ENCODE measurements at places on chromosomes 4 and X. TPM values are rescaled to one million over a fixed set of nuclear protein-coding genes. Genes with fewer than 3 reads are reported as not detected.

DNA sequence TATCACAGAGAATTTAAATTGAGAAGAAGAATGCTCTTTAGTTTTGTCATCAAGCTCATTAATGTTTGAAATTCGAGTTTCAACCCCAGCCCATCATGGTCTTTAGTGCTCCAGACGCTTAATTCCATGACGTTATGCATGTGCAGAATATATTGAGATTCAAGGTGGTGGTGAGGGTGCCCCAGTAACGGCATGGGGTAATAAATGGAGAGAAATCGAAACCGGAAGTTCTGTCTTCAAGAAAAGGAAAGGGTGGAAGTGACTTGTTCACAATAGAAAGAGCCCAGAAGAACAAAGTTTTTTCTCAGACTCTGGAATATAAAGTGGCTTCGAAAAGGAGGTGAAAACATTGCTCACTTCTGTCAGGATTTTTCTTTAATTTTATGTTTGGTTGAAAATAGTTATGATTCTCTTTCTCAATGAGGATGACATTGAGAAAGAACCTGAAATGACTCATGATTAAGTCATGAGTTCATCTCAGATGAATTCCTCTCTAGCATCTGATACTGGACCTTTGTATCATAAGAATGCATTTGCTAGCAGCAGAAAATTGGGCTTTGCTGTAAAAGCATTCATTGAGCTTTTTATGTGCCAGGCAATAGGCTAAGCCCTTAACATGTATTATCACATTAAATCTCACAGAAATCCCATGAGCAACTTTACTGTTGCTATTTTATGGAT is 779 bp upstream of the DDX60L start:
- DNase-seq: no peak

DNA sequence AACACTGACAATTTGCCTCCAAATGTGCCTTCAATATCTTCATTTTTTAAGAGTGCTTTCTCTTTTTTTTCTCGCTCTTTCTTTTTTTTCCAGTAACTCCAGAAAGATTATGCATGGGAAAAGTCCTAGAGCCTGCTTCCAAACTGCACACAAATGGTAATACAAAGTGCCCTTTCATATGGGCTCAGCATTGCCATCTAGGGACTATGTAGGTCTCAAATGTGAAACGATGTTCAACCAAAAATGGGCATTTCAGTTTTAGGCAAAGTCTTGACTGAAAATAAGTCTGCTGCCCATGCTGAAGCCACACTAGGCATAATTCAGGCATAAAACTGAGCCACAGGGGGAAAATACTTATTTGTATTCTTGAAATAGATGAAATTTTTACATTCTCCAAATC is 65.6 kb downstream of the SYNPO2 start:
- no peak for DNase-seq

GRCh38 chrX:106707771-106708454 is 18.6 kb upstream of the RNF128 start:
- DNase-seq: no peak

- DNase-seq: no peak
These were observed 6.7 kb downstream of the FLNA start for GRCh38 chrX:154367474-154368308.

GRCh38 chr4:13876131-13876530 is 248.6 kb upstream of the BOD1L1 start:
- DNase-seq: no peak

DNA sequence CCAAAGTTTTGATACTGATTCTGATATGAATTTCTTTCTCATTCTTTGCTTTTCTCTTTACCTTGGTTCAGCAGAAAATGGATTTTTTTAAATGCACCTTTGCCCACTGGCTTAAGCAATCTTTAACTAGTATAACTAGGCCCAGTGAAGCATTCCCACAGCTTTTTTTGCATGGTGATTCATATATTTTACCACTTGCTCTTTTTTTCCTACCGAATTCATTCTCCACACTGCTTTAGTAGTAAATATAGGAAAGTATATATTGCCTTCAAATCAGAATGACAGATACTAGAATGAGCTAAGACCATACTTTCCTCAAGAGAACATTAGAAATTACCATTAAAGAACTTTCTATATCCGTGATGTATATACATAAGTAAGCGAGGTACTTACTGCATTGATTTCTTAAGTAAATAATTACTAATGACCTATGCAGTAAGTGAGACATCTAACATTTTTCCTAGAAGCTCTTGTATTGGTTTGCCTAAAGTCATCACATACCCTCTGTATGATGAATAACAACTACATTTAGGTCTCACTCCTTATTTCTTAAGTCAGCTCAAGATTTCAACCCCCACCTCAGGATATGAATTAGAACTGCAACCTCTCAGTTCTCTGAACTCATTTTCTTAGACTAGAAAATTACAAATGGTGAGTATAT is 44.2 kb downstream of the SLC4A4 start:
- DNase-seq: no peak

DNA sequence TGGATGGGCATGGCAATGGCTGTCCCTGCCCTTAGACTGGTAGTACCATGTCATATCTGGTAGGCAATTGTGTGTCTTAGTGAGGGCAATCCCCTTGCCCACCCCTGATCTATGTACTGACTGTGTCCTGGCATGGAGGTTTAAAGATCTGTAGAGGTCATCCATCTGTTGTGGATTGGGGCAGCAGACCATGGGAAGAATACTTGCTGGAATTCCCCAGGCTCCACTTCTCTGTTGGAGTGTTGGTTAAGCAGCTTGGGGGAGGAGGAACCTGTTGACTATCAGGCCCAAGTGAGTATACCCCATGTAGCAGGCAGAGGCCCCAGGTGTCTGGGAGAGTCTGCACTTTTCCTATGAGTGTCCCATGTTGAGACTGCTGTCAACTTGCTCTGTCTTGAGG is 246.7 kb upstream of the DIPK2B start:
- no peak for DNase-seq

The NOX1 gene
- not detected for total RNA-seq

The XKRX gene
- 1.2 TPM for total RNA-seq

The PLS3 gene
- 96.7 TPM for total RNA-seq

GRCh38 chrX:119828446-119828845 is 24.3 kb downstream of the UPF3B start:
- no peak for DNase-seq
